ENCODE measurements at places on chromosomes 16 and 17.

DNA sequence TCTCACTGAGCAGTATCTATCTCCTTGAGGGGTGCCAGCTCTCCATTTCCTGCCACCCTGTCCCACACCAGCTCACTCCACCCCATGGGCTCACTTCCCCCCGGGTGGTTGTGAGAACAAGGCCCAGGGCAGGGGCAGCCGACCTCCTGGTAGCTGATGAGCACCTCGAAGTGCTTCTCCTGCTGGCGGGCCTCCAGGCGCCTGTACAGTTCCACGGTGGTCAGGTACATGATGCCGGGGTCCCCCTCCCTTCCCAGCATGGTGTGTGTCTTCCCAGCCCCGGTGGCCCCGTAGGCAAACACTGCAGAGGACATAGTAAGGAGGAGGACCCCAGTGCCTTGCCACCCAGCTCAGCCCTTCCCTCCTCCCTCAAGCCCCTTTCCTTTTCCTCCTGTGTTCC lies 12.5 kb downstream of the KIF18B start:
- DNase-seq: no peak

- DNase-seq: no peak
Observed at GRCh38 chr16:24514096-24514495, 25.3 kb upstream of the RBBP6 start.

GRCh38 chr16:35177851-35178250 lies 1718.4 kb downstream of the TP53TG3F start:
- no peak for DNase-seq

GRCh38 chr17:7676533-7676932 lies 10.8 kb downstream of the TP53 start:
- DNase-seq: no peak

DNA sequence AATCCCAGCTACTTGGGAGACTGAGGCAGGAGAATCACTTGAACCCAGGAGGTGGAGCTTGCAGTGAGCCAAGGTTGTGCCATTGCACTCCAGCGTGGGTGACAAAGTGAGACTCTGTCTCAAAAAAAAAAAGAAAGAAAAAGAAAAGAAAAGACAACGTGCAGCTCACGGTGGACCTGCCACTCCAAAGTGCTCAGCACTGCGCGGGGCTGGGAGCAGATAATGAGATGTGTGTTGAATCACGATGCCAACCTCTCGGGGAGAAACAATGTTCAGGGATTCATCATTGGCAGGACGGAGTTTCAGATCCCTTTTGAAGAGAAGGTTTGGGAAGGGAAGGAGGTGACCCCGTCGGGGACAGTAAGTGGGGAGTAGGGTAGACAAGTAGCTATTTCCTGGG lies 19.2 kb downstream of the WFDC1 start:
- DNase-seq: no peak

DNA sequence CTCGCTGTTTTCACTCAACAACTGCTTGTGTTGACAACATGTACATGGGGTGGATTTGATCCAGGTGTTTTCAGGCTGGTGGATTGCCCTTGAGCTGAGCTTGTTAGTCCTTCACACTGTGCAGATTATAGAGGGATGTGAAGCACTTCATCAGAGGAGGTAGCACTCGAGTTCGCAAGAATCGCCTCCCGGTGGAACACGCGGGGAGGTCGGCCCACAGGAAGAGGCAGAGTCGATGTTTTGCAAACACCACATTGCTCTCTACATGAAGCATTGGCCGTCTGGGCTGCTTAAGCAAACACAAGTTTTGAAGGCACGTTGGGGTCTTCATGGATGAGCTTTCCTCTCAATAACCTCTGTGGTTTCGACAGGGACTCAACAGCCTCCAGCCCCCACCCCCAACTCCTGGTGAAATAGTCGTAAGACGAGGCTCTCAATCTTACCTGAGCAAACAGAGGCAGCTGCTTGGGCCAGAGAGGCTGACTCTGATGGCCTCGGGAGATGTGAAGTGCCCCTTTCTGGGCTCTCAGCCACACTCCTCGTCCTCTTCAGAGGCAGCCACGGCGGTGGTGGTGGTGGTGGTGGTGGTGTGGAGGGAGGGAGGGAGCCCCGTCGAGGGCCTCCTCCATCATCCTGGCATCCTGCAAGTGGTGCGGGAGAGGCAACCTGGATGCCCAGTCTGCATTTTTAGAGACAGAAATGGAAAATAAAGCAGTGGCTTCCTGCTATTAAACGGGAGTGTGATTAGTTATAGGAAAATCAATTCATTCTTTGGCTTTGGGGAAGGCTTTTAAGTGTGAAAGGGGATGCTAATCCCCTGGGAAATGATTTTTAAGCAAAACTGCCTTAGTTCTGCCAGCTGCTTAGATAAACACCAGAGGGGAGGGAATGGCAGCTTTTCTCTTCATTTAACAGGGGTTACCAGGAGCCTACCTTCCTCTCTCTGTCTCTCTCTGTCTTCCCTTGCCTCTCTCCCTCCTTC lies 552.5 kb upstream of the EEF2KMT start:
- no peak for DNase-seq

- DNase-seq: peak; percentile 4
Observed at GRCh38 chr17:61770043-61770442, 93.3 kb downstream of the BRIP1 start.

DNA sequence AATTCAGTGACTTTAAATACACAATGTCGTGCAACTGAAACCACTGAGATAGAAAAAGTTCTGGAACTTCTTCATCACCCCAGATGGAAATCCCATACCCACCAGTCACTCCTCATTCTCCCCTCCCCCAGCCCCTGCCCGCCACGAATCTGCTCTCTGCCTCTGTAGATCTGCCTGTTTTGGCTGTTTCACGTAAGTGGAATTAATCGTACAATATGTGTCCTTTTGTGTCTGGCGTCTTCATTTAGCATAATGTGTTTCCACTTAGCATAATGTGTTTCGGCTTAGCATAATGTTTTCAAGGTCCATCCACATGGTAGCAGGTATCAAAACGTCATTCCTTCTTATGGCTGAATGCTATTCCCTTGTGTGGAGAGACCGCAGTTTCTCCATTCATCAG lies 3.5 kb upstream of the SPPL2C start:
- no peak for DNase-seq

- no peak for DNase-seq
Observed at GRCh38 chr16:73543331-73543969, 495.5 kb upstream of the ZFHX3 start.

DNA sequence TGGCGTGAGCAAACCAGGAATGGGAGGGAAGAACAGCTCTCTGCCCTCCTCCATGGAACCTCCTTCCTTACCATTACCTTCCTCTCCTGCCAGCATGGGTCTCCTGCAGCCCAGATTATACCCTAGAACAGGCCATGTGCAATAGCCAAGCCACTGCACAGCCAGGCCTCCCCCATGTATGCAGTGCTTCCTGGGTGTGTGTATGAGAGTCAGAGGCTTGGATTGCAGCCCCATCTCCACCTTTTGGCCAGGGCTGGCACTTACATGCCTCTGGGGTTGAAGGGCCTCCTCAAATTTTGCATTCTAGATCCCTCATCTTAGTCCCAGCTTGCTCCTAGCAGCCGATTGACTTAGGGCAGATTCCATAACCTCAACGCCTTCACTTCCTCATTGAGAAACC lies 133.7 kb downstream of the GSG1L start:
- DNase-seq: no peak

DNA sequence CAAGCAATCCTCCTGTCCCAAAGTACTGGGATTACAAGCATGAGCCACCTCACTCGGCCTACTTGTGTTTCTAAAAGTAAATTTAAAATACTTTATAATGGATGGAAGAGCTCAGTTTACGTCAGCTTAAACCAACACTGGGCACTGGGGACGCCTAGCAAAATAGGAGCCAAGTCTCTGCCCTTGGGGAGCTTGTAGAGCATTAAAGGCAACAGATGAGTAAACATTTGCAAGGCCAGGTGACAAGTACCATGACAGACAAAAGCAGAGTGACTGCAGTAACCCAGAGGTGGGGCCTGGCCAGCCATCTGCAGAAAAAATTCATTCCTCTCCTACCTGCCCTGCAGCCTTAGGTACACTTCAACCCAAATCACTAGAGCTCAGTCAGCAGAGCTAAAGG lies 12.1 kb upstream of the NLK start:
- no peak for DNase-seq

- no peak for DNase-seq
Observed at GRCh38 chr17:36503456-36504155, 17.1 kb downstream of the ZNHIT3 start.

GRCh38 chr17:77744066-77744988 lies 214.2 kb upstream of the TNRC6C start:
- DNase-seq: no peak

GRCh38 chr17:65254166-65254565 lies 117.0 kb downstream of the RGS9 start:
- DNase-seq: no peak

GRCh38 chr16:49884033-49885015 lies 28.4 kb upstream of the ZNF423 start:
- DNase-seq: no peak

DNA sequence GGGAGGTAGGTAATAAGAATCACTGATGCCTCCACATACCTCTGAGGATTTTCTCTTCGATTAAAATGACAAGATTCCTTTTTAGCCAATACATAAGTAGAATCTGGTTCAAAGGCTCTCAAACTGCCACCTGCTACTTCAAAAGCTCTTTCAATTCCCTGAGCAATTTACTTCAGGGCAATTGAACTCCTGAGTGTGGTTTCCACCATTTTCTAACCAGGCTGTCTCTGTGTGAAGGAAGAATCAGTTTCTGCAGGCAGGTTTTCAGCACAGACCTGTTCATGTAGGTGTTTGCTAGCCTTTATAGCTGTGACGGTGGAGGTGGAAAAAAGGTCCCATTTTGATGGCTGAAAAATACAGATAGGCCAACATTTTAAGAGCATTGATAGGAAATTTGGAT lies 18.2 kb upstream of the HS3ST3B1 start:
- no peak for DNase-seq

GRCh38 chr16:2709588-2709984 lies 10.4 kb downstream of the PRSS27 start:
- no peak for DNase-seq

- DNase-seq: no peak
Observed at GRCh38 chr17:70390049-70390448, 220.7 kb downstream of the KCNJ2 start.

GRCh38 chr17:9242983-9243382 lies 221.7 kb downstream of the NTN1 start:
- no peak for DNase-seq

- peak; percentile 40 for DNase-seq
Observed at GRCh38 chr17:880443-881269, 98.5 kb downstream of the MRM3 start.

DNA sequence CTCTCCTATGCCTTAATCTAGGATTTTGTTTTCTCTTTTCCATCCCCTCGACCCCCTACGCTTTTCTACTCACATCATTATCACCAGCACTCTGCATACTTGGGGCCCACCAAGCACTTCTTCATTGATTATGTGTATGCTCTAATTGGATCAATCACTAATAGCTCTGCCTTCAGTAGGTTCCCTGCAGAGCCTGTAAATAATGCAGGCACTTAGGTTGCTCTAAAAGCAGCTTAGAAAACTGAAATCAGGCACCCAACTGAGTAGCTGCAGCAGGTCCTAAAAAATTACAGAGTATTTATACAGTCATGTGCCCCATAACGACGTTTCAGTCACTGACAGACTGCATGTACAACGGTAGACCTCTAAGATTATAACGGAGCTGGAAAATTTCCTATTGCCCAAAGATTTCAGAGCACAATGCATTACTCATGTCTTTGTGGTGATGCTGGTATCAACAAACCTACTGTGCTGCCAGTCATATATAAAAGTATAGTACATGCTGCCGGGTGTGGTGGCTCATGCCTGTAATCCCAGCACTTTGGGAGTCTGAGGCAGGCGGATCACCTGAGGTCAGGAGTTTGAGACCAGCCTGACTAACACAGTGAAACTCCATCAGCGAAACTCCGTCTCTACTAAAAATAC lies 280.4 kb downstream of the HS3ST3B1 start:
- no peak for DNase-seq

- DNase-seq: no peak
Observed at GRCh38 chr16:79437764-79438751, 162.5 kb downstream of the MAF start.

DNA sequence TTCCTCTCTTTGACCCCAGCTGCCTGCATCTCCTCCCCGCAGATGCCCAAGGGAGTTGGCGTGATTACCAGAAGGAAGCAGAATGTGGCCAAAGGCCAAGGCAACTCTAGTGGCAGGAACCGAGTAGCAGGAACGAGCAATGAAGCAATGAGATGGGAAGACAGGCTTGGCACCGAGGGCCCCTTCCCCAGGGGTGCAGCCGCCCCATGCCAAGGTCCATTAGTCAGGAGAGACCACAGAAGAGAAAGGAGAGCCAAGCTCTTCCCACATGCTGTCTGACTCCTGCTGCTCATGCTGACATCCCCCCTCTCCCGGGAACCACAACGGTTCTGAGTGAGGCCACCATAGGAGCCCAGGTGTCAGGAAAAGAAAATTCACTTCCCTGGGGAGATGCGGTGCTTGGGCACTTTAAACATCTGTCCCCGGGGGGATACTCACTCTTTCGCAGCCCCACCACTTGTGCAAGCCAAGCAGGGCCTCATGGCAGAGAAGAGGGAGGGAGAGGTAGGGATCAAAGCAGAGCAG lies 67.4 kb downstream of the MYO18A start:
- peak; percentile 25 for DNase-seq

DNA sequence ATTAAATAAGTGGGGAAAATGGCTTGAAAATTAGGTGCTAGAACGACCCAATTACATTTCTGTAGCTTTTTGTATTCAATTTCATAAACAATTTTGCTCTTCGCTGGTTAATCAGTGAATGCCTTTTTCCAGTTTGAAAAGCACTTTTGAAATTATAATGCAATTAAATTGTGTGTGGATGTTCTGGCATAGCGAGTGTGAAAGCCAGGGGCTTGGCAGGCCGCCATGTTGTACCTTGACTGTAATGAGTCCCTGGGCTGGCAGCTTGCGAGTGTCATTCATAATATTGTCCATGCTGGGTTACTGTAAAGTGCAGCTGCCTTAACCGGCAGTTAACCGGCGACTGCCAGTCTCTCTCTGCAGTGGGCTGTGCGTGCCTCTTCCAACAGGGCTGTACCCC lies 177.8 kb downstream of the CCDC182 start:
- no peak for DNase-seq

- no peak for DNase-seq
Observed at GRCh38 chr16:27531826-27532800, 17.6 kb downstream of the GTF3C1 start.

DNA sequence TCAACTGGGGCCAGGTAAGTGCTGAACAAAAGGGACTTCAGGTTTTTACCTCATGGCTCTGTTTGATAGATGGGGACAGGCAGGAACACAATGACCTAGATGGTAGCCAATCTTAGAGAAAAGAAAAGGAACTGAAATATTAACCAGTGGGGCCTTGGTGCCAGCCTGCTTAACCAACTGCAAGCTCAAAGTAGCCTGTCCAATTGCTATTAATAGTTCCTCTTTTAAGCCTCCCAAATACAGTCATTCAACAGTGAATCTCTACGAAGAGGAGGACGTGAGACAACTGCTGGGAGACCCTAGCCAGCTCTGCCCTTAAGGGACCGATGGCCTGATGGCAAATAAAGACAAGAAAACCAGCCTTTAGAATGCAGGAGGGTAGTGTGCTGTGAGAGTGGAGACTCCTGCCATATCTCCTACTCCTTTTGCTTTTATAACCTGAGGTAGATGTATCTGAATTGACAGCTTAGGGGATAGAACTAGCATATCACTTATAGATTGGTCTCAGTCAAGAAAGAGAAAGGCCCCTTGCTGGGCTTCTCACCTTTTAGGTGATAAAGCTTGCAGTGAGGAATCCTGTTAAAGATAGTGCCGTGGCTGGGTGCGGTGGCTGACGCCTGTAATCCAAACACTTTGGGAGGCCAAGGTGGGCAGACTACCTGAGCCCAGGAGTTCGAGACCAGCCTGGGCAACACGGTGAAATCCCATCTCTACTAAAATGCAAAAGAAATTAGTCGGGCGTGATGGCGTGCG lies 28.3 kb downstream of the ARSG start:
- no peak for DNase-seq

- DNase-seq: peak; percentile 61
Observed at GRCh38 chr17:17075125-17075781, 33.0 kb downstream of the MPRIP start.
